Large intestine (tissue), 12 donors: ENCODE measurements at places on chromosomes 13 and 19.
A peak's percentile ranks its signal among the peaks of the same experiment; 100 is the strongest.

- DNase-seq: no peak
These were observed 30.1 kb downstream of the ZAR1L start for GRCh38 chr13:32284927-32285632.

DNA sequence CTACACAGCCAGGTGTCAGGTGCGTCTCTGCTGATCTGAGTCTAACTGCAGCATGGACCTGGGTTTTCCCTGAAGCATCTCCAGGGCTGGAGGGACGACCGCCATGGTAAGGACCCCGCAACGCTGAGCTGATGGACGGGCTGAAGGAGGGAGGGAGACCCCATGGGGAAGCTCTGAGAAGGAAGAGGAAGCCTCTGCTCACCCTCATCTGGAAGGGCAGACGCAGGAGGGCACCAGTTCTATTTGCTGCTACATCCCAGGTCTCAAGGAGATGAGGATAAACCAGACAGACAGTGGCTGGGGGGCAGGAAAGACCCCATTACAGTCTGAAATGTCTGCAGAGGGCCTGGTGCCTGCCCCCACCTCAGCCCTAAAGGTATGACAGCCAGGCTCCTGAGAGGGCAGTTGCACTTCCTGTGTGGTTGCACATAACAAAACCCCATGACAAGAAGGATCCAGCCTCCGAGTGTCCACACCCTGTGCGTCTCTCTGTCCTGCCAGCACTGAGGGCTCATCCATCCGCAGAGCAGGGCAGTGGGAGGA is at the start of gene LILRA2:
Gene LILRA2, plus strand, starts transcription at position 461 of the 543 bp plus-strand sequence. CDS start 89 bp downstream, outside the sequence.
- no peak for DNase-seq

DNA sequence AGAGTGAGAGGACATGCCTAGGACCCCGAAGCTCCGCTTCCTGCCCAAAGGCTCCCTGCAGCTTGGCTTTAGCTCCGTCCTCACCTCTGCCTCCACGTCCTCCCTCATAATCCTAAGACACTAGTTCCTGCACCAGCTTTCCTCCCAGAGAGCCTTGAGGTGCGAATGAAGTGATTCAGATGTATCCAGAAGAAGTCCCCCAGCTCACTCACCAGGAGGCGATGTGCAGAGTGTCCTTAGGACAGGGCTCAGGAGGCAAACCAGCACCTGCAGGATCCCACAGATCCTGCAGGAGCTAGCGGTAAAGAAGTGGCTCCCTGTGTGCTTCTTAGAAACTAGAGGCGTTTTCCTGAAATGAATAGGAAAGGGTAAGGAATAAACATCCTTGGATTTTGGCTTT is 109.7 kb downstream of the HSPH1 start:
- DNase-seq: no peak

DNA sequence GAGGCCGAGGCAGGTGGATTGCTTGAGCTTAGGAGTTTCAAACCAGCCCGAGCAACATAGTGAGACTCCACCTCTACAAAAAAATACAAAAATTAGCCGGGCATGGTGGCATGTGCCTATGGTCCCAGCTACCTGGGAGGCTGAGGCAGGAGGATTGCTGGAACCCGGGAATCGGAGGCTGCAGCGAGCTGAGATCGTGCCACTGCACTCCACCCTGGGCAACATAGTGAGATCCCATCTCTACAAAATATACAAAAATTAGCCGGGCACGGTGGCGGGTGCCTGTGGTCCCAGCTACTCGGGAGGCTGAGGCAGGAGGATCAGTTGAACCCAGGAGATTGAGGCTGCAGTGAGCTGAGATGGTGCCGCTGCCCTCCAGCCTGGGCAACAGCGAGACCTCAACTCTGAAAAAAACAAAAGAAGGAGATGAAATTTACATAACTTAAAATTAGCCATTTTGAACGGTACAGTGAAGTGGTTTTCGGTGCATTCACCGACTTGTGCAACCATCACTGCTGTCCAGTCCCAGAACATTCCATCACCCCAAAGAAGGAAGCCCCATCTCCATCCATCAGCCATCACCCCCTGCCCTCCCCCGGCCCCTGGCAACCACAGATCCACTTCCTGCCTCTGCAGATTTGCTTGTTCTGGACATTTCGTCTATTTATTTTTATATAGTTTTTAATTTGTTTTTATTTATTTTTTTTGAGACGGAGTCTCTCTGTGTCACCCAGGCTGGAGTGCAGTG is 1.6 kb upstream of the AZU1 start:
- no peak for DNase-seq

DNA sequence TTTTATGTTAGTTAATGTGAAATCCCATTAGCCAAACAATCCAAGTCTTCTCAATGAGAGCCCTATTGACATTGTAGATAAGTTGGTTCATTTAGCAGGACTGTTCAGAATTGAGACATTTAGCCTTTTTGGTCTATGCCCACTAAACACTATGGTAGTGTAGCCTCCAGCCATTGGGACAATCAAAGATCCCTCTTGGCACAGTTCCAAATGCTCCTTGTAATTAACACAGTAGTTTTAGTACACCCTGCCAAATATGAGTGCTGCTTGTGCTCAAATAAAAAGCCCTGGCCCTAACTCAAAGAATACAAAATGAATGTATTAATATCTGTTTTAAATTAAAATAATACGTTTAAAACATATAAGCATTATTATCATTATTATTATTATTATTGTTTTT is 15.4 kb upstream of the FAM216B start:
- no peak for DNase-seq

DNA sequence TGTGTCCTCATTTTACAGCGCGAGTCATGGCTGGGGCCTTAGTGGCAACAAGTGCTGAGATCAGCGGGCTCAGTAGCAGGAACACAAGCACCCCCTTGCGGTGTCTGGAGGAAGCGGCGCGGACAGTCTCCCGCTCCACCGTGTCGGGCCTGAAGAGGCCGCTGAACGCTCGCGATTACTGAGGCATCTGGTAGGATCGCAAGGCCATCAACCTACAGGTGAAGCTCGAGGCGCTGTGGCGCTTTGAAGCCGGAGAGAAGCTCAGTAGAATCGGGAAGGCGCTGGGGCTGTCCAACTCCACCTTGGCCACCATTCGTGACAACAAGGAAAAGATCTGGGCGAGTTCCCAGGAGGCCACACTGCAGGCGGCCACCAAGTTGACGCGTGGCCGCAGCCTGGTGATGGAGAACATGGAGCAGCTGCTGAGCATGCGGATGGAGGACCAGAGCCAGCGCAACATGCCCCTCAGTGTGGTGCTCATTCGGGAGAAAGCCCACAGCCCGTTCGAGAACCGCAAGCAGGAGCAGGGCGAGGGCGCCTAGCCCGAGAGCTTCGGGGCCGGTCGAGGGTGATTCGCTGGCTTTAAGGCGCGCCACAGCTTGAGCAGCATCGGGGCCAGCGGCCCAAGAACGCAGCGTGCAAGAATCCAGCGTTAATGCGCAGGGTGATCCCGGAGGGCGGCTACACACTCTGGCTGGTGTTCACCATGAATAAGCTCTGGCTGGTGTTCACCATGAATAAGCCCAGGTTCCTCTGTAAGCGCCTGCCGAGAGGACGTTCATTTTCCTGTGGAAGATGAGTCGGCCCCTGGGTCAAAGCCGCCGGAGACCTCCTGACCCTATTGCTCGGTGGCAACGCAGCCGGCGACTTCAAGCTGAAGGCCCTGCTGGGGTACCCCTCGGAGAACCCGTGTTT is 8.3 kb upstream of the MZF1 start:
- DNase-seq: peak; percentile 89

DNA sequence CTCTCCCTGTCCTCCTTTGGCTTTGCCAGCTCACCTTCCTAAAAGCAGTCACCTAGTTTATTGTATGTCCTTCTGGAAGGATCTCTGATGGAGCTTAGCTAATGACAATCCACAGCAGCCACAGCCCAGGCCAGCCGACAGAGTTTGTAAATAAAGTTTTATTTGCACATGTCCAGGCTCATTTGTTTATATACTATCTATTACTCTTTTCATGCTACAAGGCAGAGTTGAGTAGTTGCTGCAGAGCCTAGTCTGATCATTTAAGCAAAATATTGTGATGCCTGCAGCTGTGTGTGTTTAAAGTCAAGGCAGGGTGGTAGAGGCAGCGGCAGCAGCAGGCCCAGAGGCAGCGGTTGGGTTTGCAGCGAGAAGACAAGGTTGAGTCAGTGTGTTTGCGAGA is 32.6 kb downstream of the NKPD1 start:
- DNase-seq: no peak

GRCh38 chr19:47663435-47663910 is 49.7 kb upstream of the EHD2 start:
- no peak for DNase-seq

DNA sequence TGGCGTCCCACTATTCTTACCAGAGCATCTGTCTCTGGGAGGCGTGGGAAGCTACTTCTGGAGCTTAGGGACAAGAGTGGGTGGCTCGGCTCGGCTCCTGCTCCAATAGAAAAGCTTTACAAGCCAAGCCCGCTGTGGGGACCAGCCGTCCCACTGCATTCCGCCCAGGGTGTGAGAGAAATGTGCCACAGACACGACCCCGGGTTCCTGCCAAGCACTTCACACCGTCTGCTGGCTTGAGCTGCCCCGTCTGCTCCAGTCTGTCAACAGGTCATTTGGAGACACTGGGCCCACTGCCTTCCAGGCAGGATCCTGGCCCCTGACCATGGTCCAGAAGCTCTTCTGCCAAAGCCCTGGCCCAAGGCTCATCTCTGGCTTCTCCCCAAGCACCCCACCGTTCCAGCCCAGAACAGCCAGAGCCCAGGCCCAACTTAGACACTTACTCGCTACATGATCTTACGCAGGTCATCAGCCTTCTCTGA is 6.5 kb upstream of the FKRP start:
- DNase-seq: no peak

GRCh38 chr13:82900453-82900852 is 981.8 kb downstream of the SLITRK1 start:
- no peak for DNase-seq

DNA sequence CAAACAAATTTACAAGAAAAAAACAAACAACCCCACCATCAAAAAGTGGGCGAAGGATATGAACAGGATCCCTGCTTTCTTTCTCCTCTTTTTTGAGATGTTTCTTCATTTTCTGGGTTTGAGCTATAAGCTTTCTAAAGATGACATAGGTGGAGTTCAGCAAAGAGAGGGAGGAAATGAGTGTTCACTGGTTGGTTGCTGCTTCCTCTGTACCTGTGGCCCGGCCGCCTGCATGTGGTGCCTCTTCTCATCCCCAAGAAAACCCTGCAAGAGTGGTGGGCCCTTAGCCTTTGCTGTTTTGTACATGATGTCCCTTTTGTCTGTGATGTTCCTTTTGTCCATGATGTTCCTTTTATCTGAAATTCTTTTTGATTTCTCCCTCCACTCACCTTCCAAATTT is 178.4 kb upstream of the SERP2 start:
- no peak for DNase-seq

- no peak for DNase-seq
These were observed 113.0 kb upstream of the ARGLU1 start for GRCh38 chr13:106680796-106681472.

- no peak for DNase-seq
These were observed 101.7 kb upstream of the SOX21 start for GRCh38 chr13:94813920-94814475.

- DNase-seq: peak; percentile 21
These were observed 11.1 kb downstream of the PROZ start for GRCh38 chr13:113169277-113170272.

DNA sequence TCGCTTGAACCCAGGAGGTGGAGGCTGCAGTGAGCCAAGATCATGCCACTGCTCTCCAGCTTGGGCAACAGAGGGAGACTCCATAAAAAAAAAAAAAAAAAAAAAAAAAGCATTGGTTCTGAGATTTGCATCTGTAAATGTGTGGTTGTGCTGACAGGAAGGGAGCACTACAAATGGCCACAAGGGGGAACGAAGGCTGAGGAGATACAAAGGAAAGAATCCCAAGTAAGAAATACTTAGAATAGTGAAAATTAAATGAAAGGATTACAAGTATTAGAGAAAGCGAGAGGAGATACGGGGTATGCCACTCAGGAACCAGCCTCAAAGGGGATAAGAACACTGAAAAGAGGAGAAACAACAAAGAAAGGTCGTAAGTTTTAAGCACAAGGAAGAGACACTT is 284.9 kb downstream of the KLF12 start:
- DNase-seq: no peak

GRCh38 chr13:56424246-56424645 is 716.5 kb upstream of the PRR20A start:
- DNase-seq: no peak

GRCh38 chr19:38655148-38655824 is 7.8 kb downstream of the ACTN4 start:
- no peak for DNase-seq

GRCh38 chr19:11478167-11479089 is 2.4 kb downstream of the ELAVL3 start:
- DNase-seq: no peak

DNA sequence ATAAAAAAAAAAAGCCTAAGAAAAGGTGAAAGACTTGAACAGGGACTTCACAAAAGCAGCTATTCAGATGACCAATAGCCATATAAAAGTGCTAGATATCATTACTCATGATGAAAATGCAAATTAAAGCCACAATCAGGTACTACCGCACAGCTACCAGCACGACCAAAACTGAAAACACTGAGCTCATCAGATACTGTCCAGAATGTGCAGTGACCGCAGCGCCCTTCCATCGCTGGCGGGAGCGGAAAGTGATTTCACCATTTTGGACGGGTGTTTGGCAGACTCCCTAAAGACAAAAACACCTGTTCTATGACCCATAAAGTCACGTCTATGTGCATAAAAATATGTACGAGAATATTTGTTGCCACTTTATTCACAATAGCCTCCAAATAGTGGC is 60.7 kb downstream of the SLC6A16 start:
- no peak for DNase-seq

DNA sequence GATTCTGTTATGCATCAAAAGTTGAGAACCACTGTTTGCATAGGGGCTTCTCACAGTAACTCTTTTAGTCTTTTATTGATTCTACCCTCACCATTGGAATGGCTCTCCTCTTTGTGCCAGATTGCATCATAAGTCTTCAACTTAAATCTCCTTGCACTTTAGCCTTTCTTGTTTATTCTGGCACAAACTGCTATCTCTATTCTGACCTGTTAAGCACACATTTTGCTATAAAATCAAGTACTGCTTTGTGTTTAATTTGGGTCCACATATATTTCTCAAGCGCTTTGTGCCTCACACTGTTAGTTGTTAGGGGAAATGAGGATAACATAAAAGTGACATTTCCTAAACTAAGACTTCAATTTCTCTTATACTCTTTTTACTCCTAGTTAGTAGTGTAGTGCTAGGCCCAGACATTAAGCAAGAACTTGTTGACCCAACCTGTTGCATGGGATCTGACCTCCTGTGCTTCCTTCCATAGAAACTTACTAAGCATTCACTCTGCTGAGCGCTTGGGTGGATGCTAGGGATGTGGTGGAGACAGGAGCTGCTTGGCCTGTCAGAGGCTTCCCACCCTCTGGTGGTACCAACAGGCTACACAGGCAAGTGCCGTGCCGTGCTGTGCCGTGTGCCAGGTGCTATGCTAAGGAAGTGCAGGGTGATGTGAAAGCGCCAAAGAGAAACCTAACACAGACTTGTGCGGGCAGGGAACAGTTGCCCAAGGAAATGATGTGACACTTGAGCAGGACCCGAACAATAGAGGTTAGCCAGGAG is 1.2 kb downstream of the UTP14C start:
- DNase-seq: peak; percentile 39
